ENCODE measurements at places on chromosomes 6 and 20.

- no peak for DNase-seq
Observed at GRCh38 chr6:42988486-42989020, 4.2 kb downstream of the PPP2R5D start.

DNA sequence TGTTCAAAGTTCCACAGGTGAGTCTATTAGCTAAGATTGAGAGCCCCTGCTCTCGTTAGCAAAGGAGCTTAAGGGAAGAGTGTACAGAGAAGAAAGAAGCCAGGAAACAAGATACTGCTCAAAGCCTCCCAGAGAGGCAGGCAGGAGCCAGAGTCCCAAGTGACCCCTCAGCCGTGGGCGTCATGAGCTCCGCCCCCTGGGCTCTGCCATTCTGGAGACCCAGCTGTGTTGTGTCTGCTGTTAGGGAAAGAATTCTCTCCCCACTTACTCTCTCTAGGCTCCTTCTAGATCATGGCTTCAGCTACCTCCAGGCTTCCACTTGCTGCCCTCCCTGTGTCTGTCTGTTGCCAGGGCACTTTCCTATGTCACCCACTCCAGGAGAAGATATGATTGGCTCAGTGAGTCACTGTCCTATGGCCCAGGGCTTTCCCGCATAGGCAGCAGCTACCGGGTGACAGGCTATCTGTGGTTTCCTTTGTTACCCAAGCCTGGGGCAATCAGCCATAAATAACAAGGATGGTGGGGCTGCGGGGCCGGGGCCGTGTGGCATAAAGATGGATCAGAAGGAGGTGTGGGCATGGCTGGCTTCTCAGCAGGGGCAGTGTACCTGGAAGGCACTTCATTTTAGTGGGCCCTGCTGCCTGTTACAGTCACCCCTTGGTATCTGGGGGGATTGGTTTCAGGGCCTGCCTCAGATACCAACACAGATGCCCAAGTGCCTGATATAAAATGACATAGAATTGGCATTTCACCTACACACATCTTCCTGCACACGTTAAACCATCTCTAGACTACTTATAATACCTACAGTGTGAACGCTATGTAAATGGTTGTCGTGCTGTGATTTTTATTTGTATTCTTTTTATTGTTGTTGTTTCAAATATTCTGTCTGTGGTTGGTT lies 118.9 kb downstream of the ARMC2 start:
- peak; percentile 53 for DNase-seq

DNA sequence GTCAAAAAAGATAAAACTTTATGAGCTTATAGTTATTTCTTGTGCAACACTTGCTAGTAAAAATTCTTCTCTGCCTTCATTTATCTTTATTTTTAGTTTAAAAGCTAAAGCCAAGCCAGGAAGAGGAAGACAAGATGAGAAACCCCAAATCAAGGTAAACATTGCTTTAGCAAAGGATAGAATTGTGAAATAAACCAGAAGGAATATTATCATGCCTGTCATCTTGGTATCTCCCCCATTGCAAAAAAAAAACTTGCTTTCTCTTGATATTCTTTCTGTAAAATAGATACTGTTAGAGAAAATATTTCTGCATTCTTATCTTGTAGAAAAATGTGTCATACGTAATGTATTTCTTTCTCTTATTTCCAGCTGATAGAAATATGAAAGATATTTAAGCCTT lies 432.8 kb downstream of the GJA1 start:
- DNase-seq, result no peak

DNA sequence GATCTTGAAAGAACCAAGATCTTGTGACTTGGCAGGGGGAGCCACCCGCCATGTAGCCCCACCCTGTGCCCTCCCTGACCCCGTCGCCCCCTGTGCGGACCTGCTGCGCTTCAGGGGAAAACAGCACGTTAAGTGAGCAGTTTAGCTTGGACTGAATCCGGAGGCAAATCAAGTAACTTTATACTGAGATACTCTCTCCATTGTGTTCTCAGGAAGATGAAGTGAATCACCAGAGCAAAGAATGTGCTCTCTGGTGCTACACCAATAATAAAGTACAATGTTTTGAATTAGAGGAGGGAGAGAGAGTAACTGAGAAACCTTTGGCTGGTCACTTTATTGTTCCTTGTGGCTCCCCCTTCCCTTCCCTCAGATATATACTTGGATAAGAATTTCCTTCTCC lies 83.4 kb downstream of the TXNDC5 start:
- peak; percentile 63 for DNase-seq

- no peak for DNase-seq
Observed at GRCh38 chr6:109686566-109687265, 4.3 kb downstream of the AK9 start.

DNA sequence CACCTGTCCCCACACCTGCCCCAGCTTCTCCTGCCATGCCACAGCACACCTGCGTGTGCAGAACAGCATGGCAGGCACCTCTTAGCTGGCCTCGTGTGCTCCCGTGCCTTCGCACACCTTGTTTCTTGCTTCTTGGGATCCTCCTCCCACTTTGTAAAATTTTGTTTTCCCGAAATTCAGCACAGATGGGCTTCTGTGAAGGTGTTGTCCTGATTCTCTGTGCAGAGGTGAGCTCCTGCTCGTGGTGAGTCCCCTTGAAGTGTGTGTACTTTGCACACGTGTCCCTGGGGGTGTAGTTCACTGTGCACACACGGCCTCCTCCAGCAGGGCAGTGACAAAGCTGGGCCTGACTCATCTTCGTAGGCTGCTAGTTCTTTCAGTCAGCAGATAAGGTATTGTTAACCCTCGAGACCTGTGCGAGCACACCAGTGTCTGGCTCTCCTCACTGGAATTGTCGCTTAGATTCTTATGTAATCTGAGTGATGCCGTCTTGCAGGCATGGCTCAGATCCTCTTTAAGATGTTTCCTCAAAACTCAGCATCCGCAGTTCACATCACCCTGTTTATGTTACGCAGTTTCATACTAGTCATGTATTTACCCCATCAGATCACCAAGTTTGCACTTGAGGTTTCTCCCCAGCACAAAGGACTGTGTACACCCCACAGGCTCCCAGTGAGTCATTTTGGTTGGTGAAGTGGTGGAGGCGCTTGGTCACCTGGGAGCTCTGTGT lies 77.7 kb downstream of the CDYL start:
- no peak for DNase-seq

DNA sequence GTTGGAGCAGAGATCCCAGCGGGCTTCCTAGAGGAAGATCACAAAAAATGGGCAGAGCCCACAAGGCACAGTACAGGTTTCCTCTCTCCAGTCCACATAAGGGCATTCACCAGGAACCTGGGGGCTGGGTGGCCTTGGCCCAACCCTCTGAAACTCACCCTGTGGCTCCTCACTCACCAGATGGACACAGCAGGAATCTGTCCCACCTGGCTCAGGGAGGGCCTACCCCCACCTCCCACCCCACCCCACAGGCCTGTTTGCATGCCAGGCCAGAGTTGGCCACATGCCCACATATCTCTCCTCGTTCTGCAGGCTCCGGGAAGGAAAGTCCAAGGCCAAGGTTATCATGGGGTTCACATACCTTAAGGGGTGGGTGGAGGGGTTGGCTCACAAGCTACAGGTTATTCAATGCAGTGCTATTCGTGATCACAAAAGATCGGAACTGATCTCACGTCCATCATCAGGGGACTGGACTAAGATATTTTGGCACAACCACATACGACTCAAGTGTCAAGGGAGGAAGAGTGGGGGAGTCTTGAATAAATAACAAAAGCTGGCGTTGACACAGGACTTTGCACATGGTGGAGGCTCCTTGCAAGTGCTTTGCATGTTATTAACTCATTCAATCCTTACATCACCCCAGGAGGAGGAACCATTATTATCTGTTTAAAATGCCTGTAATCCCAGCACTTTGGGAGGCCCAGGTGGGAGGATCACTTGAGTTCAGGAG lies 13.0 kb downstream of the RIPOR3 start:
- DNase-seq, result no peak
